ENCODE measurements at places on chromosomes 7 and 10.

DNA sequence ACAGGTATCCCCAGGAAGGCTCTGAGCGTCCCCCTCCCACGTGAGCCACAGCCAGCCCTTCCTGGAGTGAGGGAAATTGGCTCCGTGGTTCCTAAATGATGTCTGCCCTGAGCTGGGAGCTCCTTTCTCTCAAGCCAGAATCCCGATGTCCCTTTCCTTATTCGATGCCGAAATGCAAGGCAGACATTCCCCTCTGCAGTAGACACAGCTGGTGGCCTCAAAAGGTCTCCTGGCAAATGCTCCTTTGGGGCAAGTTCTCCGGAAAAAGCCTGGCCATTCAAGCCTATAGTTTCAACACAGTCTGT is 98.9 kb downstream of the HIP1 start:
- DNase-seq, result no peak

DNA sequence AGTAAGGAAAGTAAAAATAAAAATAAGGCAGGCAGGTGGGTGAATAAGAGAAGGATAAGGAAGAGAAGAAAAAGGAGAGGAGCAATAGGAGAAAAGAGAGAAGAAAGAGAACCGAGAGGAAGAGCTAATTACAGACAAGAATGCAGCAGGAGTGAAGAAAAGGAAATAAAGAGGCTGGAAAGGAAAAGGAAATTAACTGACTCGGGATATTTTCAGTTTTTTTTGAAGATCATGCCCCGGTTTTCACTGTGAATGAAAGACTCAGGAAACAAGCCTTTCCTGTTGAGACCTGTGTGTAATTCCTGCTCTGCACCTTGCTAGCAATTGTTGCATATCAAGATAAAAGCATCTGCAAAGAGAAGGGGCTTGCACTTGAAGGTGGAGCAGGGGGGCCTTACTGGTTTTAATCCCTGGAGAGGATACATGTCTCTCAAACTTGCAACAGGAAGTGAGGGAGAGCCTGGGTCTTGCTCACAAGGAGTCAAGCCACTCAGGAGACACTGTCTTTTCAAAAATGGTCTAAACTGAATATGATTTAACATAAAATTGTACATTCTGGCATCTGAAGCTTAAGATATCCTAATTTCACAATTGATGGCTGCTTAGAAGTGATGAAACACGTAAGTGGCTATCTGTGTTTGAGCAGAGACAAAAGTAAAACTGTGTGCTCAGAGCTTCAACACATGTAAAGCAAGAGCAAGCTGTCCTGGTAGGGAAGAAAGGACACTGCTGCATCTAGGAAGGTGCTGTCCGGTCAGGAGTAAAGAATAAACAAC is 157.6 kb downstream of the FAM107B start:
- DNase-seq, result no peak

- DNase-seq, result no peak
Observed at GRCh38 chr7:30886608-30887011, 25.0 kb upstream of the AQP1 start.

- no peak for DNase-seq
Observed at GRCh38 chr10:132413226-132414205, 16.5 kb downstream of the PWWP2B start.

DNA sequence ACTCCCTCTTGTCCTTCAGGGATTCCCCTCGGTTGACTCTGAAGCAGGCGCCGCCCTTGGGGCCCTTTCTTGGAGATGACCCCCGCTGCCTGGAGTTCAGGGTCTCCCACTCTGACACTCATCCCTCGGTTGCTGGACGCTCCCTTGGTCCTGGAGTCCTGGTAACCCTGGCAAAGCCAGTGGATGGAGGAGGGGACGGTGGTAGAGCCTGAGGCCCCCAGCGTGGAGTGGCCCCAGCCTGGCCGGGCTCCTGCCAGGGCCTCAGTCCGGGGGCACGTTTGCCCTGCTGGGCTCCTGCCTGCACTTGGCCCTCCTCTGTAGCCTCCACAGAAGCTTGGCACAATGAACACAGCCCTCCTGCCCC is 9.3 kb upstream of the CAMK2B start:
- DNase-seq, result no peak

GRCh38 chr10:131450216-131450765 is 138.8 kb upstream of the TCERG1L start:
- DNase-seq, result no peak

DNA sequence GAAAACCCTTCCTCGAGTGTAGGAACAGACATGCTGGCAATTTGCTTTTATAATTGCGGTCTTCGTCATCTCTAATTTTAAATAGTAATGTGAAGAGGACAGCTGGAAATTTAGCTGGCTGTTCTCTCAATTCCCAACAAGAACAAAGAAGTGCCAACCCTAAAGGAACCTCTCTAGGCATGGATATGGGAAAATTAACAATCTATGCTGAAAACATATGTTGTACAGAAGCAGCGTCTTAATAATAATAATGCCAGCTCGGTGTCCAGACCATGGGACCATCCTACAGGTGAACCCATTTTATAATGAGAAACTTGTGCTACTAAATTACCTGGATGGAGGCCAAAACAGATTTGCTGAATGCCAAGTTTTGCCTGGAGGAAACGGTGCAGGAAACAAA is 641.4 kb upstream of the MGMT start:
- DNase-seq, result no peak

GRCh38 chr7:91212582-91212981 is 51.7 kb upstream of the FZD1 start:
- no peak for DNase-seq

Measured in activated T-helper 1 cell treated with anti-CD3 and anti-CD28 coated beads, Interleukin-2, amount 50 U/mL, for 16 hours (primary cell).